ENCODE measurements at places on chromosomes 7 and 10. TPM values are rescaled to one million over a fixed set of nuclear protein-coding genes. Genes with fewer than 3 reads are reported as not detected.

- no peak for DNase-seq
Measured at GRCh38 chr7:153087498-153087897, 327.9 kb downstream of the ACTR3B start.

DNA sequence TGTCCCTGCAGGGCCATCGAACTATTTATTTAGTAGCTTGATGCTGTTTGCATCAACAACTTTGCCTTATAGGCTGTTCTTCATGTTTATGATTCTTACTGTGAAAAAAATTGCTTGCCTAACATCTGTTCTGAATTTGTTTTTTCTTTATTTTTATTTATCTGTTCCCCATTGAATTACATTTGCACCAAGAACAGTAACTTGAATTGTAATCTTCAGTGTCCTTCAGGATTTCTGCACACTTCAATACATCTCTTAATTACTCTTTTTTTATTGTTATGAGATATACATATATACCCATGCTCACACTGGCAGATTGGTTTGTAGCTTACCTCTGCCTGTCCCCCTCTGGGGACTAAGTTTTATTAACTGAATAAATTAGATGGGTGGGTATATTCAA lies 64.4 kb downstream of the TBXAS1 start:
- no peak for DNase-seq

BAG3 gene
- total RNA-seq: 8.4 TPM

- DNase-seq: no peak
Measured at GRCh38 chr10:74167443-74167842, 16.4 kb downstream of the ADK start.

DNA sequence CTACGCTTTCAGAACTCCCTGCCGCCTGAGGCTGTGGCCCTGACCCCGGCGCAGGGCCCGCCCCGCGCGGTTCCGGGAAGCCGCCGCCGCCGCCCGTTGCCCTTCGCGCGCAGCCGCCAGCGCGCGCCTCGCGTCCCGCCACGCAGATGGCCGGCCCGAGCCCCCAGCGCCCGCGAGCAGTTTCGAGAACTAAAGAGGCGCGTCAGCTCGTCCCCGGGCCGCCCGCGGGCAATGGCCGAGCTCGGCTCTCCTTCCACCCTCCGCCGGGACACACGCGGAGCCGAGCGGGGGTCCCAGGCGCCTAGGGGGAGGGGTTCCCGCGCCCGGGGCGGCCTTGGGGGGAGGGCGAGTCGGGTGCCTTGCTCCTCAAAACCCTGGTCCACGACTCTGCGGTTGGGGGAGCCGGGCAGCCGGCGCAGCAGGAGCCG lies 1.8 kb downstream of the HNRNPF start:
- peak; percentile 81 for DNase-seq

GRCh38 chr10:50322077-50322476 lies 70.8 kb upstream of the ASAH2 start:
- DNase-seq: no peak

GRCh38 chr10:35398908-35399307 lies 62.6 kb downstream of the CCNY start:
- DNase-seq: no peak

ADGRA1 gene
- 0.37 TPM for total RNA-seq

- DNase-seq: no peak
Measured at GRCh38 chr7:107785926-107786325, 17.1 kb downstream of the SLC26A3 start.

- DNase-seq: no peak
Measured at GRCh38 chr7:81527651-81528050, 242.2 kb downstream of the HGF start.

- peak; percentile 18 for DNase-seq
Measured at GRCh38 chr7:44061645-44062179, 3.7 kb downstream of the PGAM2 start.

GRCh38 chr7:92973974-92974373 lies 137.6 kb upstream of the CDK6 start:
- no peak for DNase-seq

GRCh38 chr7:93558705-93559614 lies 15.6 kb downstream of the CALCR start:
- DNase-seq: no peak

ASB13 gene
- 22.3 TPM for total RNA-seq

DNA sequence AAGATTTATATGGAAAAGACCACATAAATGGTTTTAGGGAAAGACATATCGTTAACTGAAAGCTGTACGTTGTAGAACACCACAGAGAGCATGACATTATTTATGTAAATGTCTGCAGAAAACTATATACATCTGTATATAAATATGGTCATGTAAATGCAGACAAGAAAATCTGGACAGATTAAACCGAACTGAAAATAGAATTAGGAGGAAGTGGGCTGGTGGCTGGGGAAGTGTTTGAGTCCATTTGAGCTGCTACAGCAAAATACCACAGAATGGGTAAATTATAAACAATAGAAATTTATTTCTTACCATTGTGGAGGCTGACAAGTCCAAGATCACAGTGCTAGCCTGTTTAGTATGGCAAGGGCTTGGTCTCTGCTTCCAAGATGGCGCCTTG lies 56.3 kb upstream of the USP6NL start:
- DNase-seq: no peak

GRCh38 chr10:103284170-103284569 lies 7.2 kb downstream of the INA start:
- DNase-seq: no peak

TAF3 gene
- 2.7 TPM for total RNA-seq

LDB3 gene
- 0.03 TPM for total RNA-seq

ASZ1 gene
- total RNA-seq: not detected

TCAF2 gene
- total RNA-seq: 0.07 TPM

All from H7 (cell line).